Activated CD4-positive, alpha-beta T cell treated with anti-CD3 and anti-CD28 coated beads, Interleukin-2, amount 50 U/mL, for 24 hours (primary cell): ENCODE measurements at places on chromosomes 5 and 9.

GRCh38 chr9:136017289-136018190, 56.4 kb upstream of the UBAC1 start:
- DNase-seq: no peak

- peak; percentile 8 for DNase-seq
These were observed 136.1 kb upstream of the CLINT1 start for GRCh38 chr5:157994906-157995519.

GRCh38 chr9:87086221-87086818, 139.0 kb upstream of the GAS1 start:
- no peak for DNase-seq

DNA sequence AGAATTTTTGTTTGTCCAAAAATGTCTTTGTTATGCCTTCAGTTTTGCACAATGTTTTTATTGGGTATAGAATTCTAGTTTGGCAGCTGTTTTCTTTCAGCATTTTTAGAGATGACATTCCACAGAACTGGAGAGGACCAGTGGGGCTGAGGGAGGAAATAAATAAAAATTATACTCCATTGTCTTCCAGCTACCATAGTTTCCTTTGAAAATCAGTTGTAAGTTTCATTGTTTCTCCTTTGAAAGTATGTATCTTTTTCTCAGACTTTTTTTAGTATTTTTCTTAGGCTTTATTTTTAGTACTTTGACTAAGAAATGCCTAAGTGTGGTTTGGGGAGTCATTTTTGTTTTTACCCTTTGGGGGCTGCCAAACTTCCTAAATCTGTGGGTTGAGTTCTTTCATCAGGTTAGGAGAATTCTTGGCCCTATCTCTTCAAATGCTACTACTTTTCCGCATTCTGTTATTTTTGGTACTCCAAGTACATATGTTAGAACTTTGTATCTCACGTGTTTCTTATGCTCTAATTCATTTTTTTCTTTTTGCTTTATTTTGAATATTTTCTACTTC, 15.2 kb upstream of the FBLL1 start:
- no peak for DNase-seq

DNA sequence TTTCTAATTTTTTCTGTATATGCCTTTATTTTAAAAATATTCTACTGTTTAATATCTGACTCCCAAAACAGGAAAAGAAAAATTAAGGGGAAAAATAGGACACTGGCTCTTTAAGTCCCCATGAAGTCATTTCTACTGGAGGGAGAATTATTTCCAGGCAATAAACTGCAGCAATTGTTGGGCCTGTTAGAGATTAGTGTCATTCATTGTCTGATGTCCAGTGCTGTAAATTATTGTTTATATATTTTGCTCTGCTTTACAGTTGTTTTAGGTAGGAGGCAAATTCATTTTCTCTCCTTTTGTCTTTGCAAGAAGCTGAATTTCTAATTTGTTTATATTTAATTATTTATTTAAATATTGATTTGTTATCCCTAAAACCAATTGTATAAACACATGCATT, 906.0 kb upstream of the CDH10 start:
- DNase-seq: no peak

- DNase-seq: no peak
These were observed 5.6 kb upstream of the RFK start for GRCh38 chr9:76399856-76400255.

- no peak for DNase-seq
These were observed 14.4 kb upstream of the TGFBR1 start for GRCh38 chr9:99090336-99091130.

DNA sequence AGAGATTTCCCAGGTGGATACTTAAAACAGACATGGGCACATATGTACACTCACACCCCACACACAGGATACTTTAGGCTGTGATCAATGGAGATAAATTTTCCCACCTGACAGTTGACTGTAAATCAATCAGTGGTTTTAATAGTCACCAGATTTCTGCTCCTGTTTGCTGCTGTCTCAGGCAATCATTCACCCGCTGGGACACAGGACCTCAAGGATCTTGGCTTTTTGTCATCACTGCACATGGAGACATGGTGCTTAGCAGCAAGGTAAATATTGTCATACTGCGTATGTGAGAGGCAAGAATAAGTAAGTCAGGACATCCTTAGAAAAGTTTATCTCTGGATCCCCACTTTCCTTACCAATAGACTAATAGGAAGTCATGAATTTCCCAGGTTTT, 60.8 kb upstream of the KLF9 start:
- no peak for DNase-seq

GRCh38 chr5:109105631-109106267, 304.0 kb downstream of the PJA2 start:
- no peak for DNase-seq

GRCh38 chr9:18379073-18379811, 94.7 kb upstream of the ADAMTSL1 start:
- no peak for DNase-seq

GRCh38 chr5:23476580-23476979, 30.8 kb upstream of the PRDM9 start:
- no peak for DNase-seq

GRCh38 chr5:1778138-1779020, 21.3 kb downstream of the MRPL36 start:
- no peak for DNase-seq

- DNase-seq: no peak
These were observed 297.5 kb upstream of the GRIN3A start for GRCh38 chr9:102035929-102036328.

DNA sequence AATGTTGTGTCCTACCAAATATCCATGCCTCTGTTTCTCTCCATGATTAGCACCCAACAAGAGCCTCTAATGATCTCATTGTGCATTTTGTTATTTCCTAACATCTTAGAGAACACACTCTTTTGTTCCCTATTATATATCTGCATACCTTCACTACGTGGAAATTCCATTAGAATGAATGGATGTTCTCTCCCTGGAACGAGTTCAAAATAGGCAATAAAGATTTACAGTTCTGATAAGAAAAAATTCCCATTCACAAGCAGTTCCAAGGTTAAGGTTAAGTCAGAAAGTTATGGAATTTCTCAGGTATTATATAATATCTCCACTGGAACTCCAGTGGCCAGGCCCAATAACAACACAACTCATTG, 83.7 kb downstream of the TRPM6 start:
- DNase-seq: no peak

- DNase-seq: no peak
These were observed 28.5 kb downstream of the KCNMB1 start for GRCh38 chr5:170360709-170361108.

DNA sequence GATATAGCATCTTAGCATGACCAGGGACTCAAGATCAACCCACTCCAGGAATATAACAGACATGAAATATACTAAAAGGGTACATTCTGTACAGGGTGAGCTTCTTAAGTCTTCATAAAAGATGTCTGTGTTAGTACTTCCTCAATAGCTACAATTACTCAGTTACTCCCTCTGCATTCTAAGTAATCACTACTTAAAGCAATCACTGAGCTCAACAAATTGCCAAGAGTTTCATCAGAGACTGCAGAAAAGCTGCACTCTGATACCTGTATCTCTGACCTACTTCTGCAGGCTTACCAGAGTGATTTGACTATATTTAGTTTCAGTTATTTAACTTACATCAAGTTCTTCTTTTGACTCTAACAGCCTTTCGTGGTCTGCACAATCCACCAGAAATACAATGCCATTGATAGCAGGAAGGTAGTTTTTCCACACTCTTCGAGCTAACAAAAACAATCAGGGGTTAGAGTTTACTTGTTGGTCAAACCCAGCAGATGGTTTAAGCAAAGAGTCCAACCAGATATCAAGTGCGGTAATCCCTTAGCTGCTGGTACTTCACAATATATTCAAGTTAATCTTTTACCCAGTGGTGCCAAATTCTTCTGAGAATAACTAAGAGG, 23.3 kb downstream of the SAR1B start:
- no peak for DNase-seq

DNA sequence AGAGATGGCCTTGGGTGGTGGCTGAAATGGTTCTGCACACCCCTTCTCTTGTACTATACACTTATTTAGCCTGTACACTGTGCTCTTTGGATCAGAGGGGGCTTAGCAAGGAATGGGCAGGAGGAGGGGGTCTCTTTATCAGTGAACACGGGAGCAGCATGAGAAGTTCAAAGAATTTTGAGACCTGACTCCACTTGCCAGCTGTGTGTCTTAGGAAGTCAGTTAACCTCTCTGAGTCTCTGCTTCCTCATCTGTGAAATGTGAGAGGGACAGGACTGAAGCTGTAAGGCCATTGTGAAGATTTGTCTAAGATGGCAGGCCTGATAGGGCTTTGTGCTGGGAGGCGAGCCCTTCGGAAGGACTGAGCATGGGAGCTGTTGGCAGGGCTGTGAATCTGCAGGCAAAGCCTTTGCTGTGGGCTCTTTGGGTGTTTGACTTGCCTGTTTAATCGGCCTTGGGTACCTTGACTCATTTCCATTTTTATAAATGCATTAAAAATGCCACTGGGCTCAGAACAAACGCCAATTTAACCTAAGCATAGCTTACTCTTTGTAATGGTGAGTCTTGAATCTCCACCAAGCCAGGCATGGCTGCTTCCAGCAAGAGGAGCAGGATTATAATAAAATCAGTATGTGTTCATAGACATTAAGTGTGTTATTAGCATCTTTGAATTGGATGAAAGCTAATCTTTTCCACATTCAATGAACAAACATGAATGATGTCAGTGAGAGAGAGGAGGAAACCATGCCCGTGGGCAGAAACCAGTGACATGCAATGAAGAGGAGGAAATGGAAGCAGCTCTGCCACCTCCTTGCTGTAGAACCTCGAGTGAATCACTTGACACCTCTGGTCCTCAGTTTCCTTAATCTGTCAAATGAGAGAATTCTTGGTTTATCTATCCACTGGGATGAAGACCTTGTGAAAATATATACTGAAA, 89.4 kb downstream of the MACROH2A1 start:
- DNase-seq: no peak

DNA sequence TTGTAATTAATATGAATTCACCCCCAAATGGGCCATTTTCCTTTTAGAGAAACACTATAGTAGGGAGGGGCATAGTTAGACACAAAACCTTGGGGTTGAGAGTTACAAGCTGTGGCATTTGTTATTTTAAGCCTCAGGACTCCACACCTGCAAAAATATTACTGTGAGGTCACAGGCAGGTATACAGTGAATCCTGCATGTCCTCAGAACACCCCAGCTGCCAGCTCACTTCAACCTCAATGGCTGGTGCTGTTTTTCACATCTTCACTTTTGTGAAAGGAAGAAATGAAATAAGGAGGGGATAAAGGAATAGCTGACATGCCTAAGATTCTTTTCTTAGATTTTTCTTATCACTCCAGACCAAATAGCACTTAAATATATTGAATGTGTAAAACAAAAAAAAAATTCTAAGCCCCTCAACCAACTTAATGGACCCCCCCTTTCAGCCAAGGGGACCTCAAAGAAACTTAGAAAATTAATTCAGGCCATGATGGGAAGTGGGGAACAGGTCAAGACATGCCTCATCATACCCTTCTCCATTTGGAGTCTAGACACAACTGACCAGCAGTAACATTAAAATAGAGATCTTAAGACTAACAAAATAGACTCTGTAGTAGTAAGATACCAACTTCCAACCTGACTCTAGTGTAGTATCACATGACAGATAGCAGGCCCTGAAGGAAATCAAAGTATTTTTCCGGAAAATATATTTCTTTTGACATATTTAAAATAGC, 9.2 kb downstream of the C9orf85 start:
- DNase-seq: no peak

DNA sequence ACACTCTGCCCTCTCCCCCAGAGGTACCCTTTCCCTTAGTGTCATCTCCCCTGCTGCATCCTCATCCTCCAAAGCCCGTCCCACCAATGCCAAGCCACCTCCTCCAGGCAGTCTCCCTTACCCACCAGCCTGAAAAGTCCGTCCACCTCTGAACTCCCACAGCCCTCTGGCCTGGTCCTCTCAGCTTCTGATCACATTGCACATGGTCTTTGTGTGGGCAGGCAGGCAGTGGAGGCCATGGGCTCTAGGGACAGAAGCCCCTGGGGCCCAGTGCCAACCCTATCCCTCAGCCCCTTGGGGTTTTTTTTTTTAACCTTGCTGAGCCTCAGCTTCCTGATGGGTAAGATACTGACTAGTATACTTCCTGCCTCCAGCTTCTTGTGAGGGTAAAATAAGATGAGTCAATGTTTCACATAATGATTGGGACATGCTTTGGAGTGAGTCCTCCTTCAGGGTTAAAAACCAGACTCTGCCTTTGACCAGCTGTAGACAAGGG, 19.4 kb downstream of the CSF1R start:
- no peak for DNase-seq

GRCh38 chr5:126847826-126848251, 70.9 kb downstream of the LMNB1 start:
- DNase-seq: no peak

DNA sequence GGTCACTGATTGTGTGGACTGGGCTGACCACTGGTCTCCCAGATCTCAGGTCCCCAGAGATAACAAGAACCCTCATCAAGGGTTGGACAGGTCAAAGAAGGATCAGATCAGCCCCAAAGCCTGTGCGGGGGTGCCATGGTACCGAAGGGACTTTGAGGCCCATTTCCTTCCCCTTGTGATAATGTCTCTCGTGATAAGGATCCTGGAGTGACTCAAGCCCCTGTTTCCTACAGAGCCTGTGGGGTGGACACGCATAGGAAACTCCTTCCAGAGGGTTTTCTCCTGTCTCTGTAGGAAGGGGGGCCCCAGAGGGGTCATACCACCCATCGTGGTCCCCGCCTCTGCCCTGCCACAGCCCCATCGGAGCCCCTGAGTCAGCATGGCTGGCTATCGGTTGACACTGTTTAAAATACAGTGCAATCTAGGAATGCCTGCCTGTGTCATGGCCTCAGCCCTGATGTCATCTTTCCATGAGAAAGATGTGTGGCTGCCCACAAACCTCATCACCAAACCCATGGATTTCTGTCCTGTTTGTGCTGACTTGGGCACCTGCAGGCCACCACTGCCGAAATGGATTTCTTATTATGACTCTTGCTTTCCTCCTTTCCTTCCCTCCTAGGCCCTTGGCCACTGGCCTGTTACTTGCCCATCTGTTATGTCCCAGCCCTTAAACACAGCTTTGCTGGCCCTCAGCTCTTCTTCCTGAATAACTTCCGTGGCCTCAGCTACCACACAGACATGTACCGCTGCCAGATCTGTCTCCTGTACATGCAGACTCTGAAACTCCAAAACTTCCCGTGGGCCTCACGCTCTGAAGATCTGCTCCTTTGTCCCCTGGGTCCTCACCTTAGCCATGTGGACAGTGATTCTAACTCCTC, 2.9 kb upstream of the CSF2 start:
- DNase-seq: no peak

DNA sequence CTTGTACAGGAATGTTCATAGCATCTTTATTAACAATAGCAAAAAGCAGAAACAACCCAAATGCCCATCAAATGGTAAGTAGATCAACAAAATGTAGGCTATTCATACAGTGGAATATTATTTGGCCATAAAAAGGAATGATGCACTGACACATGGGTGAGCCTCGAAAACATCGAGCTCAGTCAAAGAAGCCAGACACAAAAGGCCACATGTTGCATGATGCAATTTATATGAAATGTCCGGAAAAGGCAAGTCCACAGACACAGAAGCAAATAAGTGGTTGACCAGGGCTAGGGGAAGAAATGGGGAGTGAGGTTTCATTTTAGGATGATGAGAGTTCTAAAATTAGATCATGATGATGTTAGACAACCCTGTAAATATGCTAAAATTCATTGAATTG, 16.5 kb upstream of the SLC2A8 start:
- DNase-seq: no peak
